ENCODE measurements at places on chromosomes 7 and 10.

- peak; percentile 12 for DNase-seq
Observed at GRCh38 chr7:120052884-120053382, 220.0 kb upstream of the KCND2 start.

GRCh38 chr10:16597656-16598055, 76.0 kb upstream of the C1QL3 start:
- no peak for DNase-seq

- no peak for DNase-seq
Observed at GRCh38 chr7:128311013-128311412, 32.7 kb downstream of the RBM28 start.

- no peak for DNase-seq
Observed at GRCh38 chr7:157370742-157371141, 33.9 kb downstream of the DNAJB6 start.

GRCh38 chr7:75916259-75916658, 1.3 kb downstream of the POR start:
- no peak for DNase-seq

- DNase-seq: no peak
Observed at GRCh38 chr10:51620131-51620530, 79.3 kb downstream of the CSTF2T start.

- DNase-seq: no peak
Observed at GRCh38 chr7:447523-447922, 72.1 kb downstream of the PDGFA start.

DNA sequence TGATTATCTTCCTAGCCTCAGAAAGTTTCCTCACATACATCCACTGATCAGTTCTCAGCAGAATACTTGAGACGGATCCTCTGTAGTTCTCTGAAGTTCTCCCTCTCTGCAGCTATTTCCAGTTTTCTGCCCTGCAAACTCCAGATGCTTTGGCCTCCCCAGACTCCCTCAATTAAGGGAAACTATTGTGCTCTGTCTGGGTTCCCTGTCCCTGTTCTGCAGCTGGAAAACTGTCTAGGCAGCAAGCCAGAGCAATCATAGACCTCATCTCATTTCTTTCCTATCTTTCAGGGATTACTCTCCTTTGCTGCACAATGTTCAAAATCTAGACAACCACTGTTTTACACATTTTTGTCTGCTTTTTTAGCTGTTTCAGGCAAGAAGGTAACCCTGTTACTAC, 9.2 kb downstream of the MICU1 start:
- peak; percentile 73 for DNase-seq

DNA sequence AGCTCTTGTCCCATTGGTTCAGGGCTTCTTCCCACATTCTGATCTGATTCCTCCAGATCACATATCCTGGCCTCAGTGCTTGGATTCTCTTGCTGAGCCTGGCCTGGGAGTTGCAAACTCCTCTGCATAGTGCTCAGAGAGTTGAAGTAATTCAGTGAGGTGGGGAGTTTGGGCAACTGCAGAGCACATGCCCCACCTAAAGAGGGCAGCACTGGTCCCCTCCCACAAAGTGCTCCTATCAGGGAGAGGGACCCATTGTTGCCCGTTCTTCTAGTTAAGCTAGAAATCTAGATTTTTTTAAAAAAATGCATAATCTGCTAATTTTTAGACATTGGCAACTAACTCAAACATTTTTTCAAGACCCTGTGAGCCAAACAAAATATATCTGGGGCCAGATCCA, 45.1 kb downstream of the CHN2 start:
- no peak for DNase-seq

DNA sequence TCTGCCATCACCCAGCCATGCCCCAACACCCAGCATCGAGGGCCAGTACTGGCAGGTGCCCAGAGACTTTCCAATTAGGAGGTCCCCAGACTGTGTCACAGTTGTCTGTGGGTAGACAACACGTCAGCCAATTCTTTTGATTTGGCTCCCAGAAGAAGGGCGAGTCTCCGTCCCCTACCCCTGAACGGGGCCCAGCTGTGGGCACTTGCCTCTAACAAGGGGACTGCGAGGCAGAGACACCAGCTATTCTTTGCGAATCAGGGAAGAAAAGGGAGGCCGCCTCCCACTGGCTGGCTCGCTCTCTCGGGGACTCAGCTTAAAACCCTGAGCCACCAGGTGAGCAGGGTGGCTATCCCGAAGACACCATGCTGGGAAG, 167.3 kb downstream of the USP6NL start:
- no peak for DNase-seq

- no peak for DNase-seq
Observed at GRCh38 chr7:359766-360361, 69.9 kb downstream of the FOXL3 start.

DNA sequence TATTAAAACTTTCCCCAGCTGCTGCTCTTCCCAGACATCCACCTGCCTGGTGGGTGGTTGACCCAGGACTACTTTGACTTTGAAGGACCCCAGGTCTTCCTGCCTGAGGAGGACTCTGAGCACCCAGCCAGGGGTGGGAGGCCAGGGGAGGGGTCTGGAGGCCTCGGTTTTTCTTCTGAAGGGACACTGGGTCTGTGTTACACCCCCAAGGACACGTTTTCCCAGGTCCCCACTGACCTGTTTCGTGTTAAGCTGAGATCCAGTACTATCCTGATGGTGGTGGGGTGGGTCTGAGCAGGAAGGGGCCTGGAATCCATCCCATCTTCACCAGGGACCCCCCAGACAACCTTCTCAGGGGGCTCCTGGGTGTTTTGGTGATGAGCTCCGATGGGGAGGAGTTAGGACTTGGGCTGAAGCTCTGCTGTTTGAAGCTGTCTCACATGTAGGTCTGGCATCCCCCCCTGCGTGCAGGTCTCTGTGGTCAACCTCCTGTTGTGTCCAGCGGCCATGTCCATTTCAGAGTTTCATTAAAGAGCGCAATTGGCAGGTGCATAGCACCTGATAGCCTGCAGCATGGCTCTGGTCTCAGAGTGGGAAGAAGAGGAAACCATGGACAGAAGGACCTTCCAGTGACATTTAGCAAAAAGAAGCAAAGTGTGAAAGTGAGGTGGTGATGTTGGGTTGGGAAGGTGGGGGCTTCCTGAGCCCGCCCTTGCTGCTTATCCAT, 3.5 kb downstream of the JAKMIP3 start:
- DNase-seq: no peak

GRCh38 chr7:15580604-15581351, 19.0 kb upstream of the AGMO start:
- no peak for DNase-seq

GRCh38 chr10:122379041-122379440, 4.5 kb downstream of the PLEKHA1 start:
- no peak for DNase-seq

Measured in hindlimb muscle (tissue), 1 donor.